ENCODE measurements at places on chromosomes 3 and 15.

DNA sequence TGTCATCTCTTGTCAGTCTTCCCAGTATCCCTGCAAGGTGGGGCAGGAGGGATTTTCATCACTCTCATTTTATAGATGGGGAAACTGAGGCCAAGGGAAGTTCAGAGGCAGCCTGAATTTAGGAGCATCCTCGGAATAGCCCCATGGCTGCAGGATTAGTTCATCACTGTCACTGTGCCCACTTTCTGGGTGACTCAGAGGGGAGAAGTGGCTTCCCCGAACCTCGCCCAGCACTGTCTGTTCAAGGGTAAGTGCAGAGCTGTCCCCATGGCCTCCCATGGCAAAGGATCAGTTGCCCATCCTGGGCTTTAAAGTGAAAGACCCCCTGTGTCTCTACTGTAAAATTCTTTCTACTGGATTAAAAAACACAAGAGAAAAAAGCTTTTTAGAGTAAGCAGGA, 60.0 kb upstream of the SEC13 start:
- no peak for DNase-seq

DNA sequence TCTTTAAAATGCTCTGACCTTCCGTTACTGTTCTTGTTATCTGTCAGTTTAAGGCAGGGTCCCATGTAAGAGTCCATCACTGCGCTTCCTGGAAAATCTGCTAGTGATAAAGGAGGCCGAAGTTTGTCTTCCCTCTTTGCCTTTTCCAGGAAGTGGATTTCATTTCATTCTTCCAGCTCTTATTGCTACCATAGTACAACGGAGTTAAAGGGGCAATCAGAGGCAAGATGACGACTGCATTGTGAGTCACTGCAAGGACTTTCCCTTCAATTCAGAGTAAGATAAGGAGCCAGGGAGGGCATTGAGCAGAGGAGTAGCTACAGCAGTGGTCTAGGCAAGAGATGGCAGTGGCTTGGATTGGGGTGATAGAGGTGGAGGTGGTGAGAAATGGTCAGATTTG, 17.2 kb upstream of the DET1 start:
- no peak for DNase-seq

DNA sequence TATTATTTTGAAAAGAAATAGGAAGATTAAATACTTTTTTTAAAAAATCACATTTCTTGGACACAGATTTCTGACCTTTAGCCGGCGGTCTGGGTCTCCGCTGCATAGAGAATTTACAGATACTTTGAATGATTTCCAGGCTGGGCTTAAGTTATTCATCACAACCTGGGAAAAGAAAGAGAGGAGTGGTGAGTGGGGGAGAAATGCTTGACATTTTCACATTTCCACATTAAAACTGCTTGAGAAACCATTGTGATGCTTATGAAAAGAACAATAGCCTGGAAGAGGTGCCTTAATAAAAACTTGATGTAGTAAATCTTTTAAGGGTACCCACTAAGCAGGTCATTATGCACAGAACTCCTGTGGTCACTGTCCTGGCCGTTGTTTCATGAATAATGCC, 166.8 kb upstream of the MRPL3 start:
- no peak for DNase-seq

DNA sequence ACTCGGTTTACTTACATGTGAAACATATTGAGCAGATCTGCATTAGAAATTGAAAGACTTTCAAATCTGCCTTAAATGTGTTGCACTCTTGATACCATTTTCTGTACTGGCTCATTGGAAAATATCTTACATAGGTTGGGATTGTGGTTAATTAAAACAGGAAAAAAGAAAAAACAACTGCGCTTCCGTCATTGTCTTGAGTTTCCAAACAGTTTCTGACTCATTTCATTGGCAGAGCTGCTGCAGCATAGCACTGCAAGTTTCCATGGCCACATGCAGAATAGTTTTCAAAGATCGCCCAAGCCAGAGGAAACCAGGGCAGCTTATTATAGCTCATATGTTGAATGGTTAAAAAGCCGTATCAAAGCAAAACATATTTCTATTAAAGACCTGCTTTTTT, 446.6 kb upstream of the BCHE start:
- no peak for DNase-seq

DNA sequence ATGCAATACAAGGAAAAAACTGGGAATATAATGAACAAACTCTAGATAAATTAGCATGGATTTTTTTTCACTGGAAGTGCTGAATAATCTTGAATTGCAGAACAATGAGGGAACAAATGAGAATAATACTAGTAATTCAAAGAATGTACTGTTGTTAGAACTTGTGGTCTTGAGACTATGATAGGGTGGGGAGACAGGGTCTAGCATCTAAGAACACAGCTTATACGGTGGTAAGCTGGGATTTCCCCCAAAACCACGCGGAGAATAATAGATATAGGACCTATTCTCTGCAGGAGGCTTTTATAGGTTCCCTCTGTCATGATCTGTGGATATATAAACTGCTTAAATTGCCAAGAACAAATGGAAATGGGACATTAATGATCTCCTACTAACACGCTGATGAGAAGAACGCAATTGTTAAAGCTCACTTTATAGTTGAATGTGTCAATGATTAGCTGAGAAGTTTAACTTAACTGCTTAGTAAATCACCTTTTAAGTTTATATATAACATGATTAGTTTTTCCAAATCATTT, 692.3 kb downstream of the ZPLD1 start:
- no peak for DNase-seq

DNA sequence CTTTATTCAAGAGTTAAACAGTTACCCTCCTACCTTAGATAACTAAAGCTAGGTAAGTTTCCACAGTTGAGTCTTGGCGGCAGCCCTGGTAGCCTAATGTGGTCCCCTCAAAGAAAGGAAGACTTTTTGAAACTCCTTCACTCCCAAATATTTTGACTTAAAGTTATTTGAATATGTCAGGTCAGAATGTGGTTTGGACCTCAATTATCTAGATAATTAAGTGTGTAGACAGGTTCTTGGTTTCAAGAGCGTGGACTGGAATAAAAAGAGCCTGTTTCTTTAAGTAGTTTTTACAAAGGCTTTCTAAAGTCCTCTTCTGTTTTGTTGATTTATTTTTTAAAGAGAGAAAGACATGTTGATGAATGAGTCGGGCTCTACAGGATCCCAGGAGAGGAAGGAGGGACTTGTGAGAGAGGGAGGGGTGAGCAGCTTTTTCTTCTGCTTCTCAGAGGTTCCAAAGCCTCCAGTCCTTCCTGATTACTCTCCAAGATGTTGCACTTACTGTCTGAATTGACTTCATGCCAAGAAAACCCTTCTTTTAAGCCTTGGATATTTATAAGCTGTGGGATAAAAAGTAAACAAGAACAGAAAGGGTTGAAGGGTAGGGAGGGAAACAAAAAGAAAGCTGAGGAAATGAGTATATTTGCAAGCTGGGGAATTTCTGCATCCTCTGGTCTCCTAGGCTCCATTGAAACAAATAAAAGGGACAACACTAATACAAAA, 457.4 kb downstream of the IGSF11 start:
- no peak for DNase-seq

- no peak for DNase-seq
Measured at GRCh38 chr3:188306435-188307005, 152.6 kb downstream of the LPP start.

- DNase-seq = peak; percentile 62
Measured at GRCh38 chr3:130699765-130700164, 46.9 kb downstream of the PIK3R4 start.

- no peak for DNase-seq
Measured at GRCh38 chr3:53038679-53039375, 7.0 kb downstream of the SFMBT1 start.

- no peak for DNase-seq
Measured at GRCh38 chr3:51538115-51538458, 432 bp upstream of the RAD54L2 start.

DNA sequence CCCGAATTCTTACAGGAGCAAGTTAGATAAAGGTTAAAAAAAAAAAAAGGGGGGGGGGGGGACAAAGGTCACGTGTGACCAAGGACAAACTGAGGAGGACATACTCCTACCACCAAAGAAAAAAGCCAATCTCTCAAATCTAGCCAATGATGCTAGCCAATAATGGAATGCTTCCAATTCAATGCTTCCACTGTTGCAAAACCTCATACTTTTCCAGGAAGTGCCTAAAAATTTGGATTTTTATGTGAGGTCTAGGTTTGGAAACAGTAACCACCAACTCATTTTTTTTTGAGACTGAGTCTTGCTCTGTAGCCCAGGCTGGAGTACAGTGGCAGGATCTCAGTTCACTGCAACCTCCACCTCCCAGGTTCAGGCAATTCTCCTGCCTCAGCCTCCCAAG, 11.4 kb downstream of the MSL2 start:
- DNase-seq = no peak

- DNase-seq = no peak
Measured at GRCh38 chr3:15290736-15291135, 41.6 kb downstream of the SH3BP5 start.

All from KBM-7 (cell line).